Activated CD4-positive, CD25-positive, alpha-beta regulatory T cell treated with anti-CD3 and anti-CD28 coated beads, Interleukin-2, amount 50 U/mL, for 24 hours (primary cell): ENCODE measurements at places on chromosomes 16 and 17.

DNA sequence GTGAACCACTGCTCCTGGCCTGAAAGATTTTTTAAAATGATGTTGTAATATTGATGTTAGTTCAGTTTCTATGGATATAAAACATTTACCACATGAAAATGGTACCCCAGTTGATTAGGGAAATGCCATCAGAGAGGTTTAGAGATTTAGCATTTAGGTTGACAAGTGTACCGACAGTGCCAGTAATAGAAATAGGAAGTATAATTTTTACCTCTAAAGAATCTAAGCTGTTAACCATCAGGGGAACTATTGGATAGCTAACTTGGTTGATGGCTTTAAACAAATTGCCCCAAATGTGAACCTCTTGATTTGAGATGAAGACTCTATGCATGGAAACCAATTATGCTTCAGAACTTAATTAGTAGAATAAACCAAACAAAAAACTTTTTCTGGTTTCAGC is 6.4 kb downstream of the CBFB start:
- ATAC-seq, result no peak

GRCh38 chr17:80659651-80660050 is 115.0 kb downstream of the RPTOR start:
- ATAC-seq, result no peak

- ATAC-seq, result peak; percentile 48
These were observed 27.2 kb upstream of the BRD7 start for GRCh38 chr16:50395763-50396710.

DNA sequence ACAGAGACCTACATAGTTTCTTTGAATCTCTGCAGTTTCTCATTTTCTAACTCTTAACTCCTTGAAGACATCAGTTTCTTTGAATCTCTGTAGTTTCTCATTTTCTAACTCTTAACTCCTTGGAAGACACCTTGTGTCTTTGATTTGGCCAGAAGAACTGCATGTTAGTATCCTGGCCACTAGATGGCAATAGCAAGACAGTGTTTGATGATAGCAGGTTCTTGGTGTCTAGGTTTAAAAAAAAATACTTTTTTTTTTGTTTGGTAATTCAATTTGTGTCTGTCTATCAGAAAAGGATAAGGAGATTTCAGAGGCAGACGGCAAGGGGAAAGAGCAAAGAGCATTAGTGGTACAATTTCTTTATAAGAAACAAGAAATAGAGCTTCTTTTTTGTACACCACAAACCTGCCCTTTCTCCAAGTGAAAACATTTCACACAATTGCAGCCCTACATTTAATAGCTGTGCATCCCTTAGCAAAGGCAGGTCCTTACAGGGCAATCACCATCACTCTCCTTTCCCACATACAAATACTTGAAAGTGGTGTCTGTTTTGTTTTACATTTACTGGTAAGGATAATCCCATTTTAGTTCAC is 1324.9 kb upstream of the CDH8 start:
- ATAC-seq, result no peak

DNA sequence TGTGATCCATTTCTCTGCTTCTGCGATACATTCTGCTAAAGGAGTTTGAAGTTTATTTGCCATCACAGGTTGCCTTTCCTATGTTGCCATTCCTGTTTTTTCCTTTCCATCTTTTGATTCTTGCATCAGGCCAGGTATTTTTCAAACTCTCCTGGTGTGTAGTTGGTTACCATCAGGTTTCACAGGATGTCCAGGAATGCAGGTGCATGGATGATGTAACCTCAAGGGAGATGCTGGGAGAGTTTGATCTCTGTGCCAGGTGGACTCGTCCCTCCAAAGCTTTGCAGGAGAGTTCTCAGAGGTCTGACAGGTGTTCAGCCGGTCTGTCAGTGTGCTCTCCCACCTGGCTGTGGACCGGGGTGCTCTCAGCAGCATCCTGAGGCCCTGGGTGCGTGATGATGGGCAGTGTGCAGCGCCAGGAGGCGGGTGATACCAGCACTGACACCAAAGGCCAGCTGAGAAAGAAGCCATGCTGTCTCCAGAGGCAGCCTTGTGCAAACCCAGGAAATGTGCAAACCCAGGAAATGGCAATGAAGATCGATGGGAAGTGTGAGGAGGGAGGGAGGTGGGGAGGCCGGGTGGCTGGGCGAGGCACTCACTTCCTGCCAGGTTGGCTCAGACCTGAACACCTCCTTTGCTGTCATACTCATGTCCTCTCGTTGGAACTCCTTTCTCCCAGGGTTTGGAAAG is 1.7 kb downstream of the ATP2C2 start:
- ATAC-seq, result no peak

DNA sequence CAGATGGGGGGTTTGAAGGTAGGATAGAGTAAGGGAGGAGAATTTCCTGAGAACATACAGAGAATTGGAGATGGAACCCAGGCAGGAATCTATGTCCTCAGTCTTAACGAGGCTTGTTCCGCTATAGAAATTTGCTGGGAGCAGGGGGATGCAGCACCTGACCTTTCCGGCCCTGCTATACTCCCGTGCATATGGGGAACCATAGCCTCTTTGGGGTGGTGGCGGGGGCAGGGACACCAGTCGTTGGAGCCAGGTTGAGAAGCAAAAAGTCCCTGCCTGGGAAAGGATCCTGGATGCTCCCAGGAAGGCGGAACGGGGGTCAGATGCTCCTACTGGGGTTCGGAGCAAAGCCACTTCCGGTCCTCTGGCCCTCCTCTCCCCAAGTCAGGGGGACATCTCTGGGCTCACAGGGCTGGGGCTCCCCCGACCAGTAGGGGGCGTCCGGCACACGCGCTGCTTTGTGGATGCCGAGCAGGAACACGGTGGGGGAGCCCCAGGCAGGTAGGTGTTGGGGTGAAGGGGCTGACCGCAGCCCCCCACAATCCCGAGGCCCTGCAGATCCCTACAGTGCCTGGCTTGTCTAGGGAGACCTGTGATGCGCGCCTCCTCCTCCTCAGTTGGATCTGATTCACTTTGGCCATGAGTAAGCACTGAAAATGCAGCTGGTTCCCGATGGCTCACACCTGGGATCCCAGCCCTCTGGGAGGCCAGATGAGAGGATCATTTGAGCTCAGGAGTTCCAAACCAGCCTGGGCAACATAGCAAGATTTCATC is 15.5 kb upstream of the TFAP4 start:
- ATAC-seq, result peak; percentile 95

DNA sequence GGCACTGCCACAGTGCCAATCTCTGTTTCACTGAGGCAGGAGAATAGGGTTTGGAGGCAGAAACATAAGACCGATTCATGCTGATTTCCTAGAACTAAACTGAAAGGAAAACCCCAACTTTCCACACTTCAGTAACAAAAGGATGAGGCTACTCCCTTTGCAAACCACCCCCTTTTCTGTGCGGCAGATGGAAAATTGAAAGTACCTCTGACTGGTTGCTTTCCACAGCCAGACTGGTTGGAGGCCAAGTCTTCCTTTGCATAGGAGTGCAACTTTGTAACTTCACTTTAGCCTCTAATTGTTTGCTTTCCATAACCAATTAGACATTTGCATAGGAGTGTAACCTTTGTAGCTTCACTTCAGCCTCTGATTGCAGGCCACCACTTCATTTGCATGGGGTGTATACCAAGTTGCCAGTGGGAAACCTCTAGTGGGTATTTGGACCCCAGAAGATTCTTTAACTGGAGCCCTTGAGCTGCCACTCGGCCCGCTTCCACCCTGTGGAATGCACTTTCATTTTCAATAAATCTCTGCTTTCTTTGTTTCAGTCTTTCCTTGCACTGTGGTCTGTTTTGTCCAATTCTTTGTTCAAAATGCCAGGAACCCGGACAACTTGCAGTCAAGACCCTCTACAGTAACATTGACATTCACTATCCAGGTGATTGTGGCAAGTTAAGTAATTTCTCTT is 252.0 kb downstream of the UTP18 start:
- no peak for ATAC-seq
